ENCODE measurements at places on chromosomes 1 and 21.

DNA sequence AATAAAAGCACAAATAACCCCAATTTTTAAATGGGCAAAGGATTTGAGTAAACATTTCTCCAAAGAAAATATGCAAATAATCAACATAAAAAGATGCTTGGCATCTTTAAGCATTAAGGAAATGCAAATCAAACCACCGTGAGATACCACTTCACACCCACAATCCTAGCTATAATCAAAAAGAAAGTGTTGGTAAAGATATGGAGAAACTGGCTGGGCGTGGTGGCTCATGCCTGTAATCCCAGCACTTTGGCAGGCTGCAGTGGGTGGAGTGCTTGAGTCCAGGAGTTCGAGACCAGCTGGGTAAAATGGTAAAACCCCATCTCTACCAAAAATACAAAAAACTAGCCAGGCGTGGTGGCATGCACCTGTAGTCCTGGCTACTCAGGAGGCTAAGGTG, 16.9 kb downstream of the ARHGEF11 start:
- DNase-seq, result no peak

GRCh38 chr21:43364851-43365424, 62.0 kb downstream of the SIK1 start:
- DNase-seq, result no peak

GRCh38 chr1:151197863-151198253, 494 bp upstream of the PIP5K1A start:
- DNase-seq, result no peak

DNA sequence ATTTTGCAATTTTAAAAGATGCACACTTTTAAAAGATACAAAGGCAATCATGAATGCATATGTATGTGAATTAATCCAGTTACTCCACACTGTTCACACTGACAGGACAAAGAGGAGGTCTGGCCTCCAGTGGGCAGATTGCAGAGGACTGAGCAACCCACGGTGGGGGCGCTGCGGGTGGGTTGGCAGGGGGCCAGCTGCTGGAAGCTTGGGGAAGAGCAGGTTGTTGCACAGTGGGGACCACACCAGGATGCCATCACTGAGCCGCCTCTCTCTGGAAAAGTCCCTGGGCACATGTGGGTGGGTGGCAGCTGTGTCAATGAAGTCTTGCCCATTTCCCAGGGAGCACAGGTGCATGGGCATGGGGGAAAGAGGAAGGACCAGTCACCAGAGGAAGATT, 12.7 kb upstream of the PADI4 start:
- no peak for DNase-seq

DNA sequence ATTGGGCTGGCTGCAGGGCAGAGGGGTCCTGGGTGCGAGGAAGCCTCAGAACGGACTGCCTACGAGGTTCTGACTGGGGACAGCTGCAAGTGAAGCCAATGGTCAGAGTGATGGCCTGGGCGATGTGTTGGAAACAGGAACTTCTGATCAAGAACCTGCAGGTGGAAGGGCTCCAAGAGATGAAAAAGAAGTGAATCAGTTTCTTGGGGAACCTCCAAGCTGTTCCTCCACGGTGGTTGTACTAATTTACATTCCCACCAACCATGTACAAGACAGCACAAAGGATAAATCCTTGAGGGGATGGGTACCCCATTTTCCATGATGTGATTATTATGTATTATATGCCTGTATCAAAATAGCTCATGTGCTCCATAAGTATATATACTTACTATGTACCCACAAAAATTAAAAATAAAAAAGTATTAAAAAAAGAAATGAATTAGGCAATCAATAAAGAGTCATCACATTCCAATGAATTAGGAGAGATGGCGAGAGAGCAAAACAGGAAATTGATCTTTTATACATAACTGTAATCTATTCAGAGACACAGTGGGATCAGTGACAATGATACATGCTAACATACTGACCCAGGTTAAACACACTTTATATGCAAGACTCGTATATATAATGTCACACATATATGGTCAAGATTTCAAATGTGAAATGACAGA, 58.1 kb downstream of the PTPN14 start:
- no peak for DNase-seq

DNA sequence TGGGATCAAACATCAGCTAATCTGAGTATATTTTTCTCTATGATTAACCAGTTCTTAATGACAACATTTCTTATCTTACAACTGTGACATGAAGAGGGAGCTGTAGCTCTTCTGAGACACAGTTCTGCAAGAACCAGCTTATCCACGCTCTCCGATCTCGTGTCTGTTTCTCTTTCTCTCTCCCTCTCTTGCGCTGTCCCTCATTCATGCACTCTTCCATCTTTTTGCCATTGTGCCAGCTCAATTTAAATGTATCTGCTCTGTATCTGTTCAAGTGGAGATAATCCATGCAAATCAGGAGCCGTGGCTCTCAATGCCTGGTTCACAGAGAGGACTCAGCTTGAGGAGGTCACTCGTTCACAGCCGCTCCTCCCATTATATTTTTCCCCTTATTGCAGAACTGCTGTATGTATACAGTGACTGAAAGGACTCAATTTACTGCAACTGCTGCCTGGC, 494.7 kb upstream of the ADGRL2 start:
- no peak for DNase-seq

- DNase-seq, result no peak
These were observed 346.7 kb upstream of the ADGRL4 start for GRCh38 chr1:79353224-79353623.

- no peak for DNase-seq
These were observed 82.9 kb upstream of the SSX2IP start for GRCh38 chr1:84773195-84773594.

Data from iPS DF 6.9 (cell line).